ENCODE measurements at places on chromosomes 5 and 9.

DNA sequence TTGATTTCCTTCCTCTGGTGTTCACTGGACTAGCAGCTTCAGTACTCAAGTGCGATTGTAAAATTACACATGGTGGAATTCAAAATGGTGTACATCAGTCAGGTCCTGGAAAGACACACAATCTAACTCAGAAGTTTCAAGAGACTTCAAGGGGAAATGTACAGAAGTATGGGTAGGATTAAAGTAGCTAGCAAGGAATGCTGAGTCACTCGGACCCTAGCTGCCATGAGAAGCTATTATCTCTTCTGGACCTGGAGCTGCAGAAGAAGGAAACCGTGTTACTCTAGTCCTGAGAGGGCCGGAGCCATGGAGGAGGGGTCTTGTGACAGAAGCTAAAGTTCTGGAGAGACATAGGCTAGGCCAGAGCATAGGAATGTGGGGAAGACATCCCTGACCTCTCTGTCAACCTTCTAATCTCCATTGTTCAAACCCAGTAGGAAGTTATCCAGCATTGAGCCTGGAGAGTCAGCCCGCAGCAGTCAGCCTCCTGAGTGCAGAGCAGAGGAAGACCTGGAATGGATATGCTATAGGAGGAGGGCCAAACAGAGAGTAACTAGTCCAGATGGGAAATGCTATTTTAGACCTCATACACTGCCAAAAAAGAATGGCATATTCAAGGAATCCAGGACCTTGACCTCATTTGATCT lies 84.3 kb downstream of the GHR start:
- DNase-seq: no peak

- DNase-seq: no peak
These were observed 89.5 kb downstream of the LMX1B start for GRCh38 chr9:126703002-126703865.

- no peak for DNase-seq
These were observed 51.4 kb upstream of the CKMT2 start for GRCh38 chr5:81181576-81182316.

DNA sequence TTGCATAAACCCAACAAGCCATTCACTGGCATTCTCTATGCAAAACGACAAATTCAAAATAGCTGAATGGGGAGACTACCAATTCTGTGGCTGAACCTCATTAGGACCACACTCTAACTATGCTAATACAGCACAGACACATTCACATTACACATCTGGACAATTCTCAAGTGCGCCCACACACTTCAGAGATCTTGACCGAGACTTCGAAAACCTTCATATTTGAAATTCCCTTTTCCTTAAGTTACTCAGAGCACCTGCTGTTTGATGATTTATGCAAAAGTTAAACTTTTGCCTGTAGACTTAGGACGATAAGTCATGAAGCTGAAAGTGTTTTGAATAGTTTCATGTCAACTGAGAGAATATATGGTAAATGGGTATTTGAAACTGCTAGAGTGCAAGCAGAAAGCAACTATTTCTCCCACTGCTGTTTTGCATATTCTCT lies 111.9 kb downstream of the FBN2 start:
- DNase-seq: no peak

GRCh38 chr5:2860101-2860500 lies 108.6 kb upstream of the IRX2 start:
- no peak for DNase-seq

GRCh38 chr5:10307206-10308148 lies at the start of gene CMBL:
Gene CMBL, minus strand, starts transcription at chr5:10307902. Its CDS starts 17,140 bp downstream, at chr5:10290762.
- DNase-seq: no peak

- no peak for DNase-seq
These were observed 17.5 kb downstream of the TMEM161B start for GRCh38 chr5:88251048-88251711.

GRCh38 chr9:114155263-114155994 lies at the start of gene COL27A1:
Gene COL27A1, plus strand, starts transcription at chr9:114155537. Its CDS starts 414 bp downstream, at chr9:114155951.
- DNase-seq: peak; percentile 64

Data from activated CD4-positive, alpha-beta T cell treated with anti-CD3 and anti-CD28 coated beads, Interleukin-2, amount 50 U/mL, for 24 hours (primary cell).